A549 treated with Hydrocortisone at 1 μM for 4 hours (cell line): ENCODE measurements at places on chromosomes 7 and 10. TPM values are rescaled to one million over a fixed set of nuclear protein-coding genes. Genes with fewer than 3 reads are reported as not detected.

The COL13A1 gene
- 0.14 to 0.30 TPM (median 0.25 TPM) in 5 replicates for total RNA-seq

The NOLC1 gene
- 147 to 186 TPM (median 162 TPM) in 5 replicates for total RNA-seq

The OR6V1 gene
- total RNA-seq, result not detected in 5 replicates

The AKR1C1 gene
- total RNA-seq, result 433 to 601 TPM (median 576 TPM) in 5 replicates

The LRRTM3 gene
- total RNA-seq, result not detected in 5 replicates

The TRIL gene
- total RNA-seq, result not detected in 5 replicates

The PPP1R3A gene
- not detected in 5 replicates for total RNA-seq

The ASZ1 gene
- not detected in 5 replicates for total RNA-seq

The ECHDC3 gene
- 8.9 to 10.9 TPM (median 10.2 TPM) in 5 replicates for total RNA-seq

The TMEM236 gene
- total RNA-seq, result 0.03 to 0.06 TPM (median 0.05 TPM) in 5 replicates

The PTF1A gene
- not detected in 5 replicates for total RNA-seq

The NKX2-3 gene
- 0.05 TPM in 1 of 5 replicates, not detected in the others for total RNA-seq

The CLDN4 gene
- 3.7 to 5.3 TPM (median 4.3 TPM) in 5 replicates for total RNA-seq

The PNLIPRP2 gene
- 0.07 to 0.30 TPM (median 0.09 TPM) in 4 of 5 replicates, not detected in the other for total RNA-seq

The ADGRA1 gene
- 0.15 to 0.34 TPM (median 0.23 TPM) in 5 replicates for total RNA-seq

The TRPV6 gene
- not detected in 5 replicates for total RNA-seq

The PTPN20 gene
- 2.9 to 5.1 TPM (median 4.1 TPM) in 5 replicates for total RNA-seq

The CPA1 gene
- total RNA-seq, result not detected in 5 replicates

The ZNF487 gene
- 4.5 to 7.2 TPM (median 6.3 TPM) in 5 replicates for total RNA-seq

The PRKG1 gene
- total RNA-seq, result 0.01 to 0.02 TPM in 2 of 5 replicates, not detected in the others

The CALCR gene
- total RNA-seq, result not detected in 5 replicates

The ATOH7 gene
- 0.10 to 0.27 TPM (median 0.22 TPM) in 5 replicates for total RNA-seq

The VENTX gene
- total RNA-seq, result not detected in 5 replicates

The SEMA3E gene
- total RNA-seq, result 1.4 to 2.7 TPM (median 2.3 TPM) in 5 replicates

The APBB1IP gene
- total RNA-seq, result 5.1 to 6.4 TPM (median 5.9 TPM) in 5 replicates

The TMEM196 gene
- total RNA-seq, result not detected in 5 replicates

The TDRD1 gene
- not detected in 5 replicates for total RNA-seq

The AGR2 gene
- 97.1 to 153 TPM (median 143 TPM) in 5 replicates for total RNA-seq

The LBX1 gene
- total RNA-seq, result not detected in 5 replicates

The SPACDR gene
- 0.53 to 1.3 TPM (median 0.88 TPM) in 5 replicates for total RNA-seq

The PNLIP gene
- total RNA-seq, result 0.07 to 0.09 TPM in 2 of 5 replicates, not detected in the others

The GATAD1 gene
- 17.3 to 20.4 TPM (median 18.3 TPM) in 5 replicates for total RNA-seq

The SLC29A4 gene
- 11.7 to 15.2 TPM (median 13.4 TPM) in 5 replicates for total RNA-seq

The SPDYE3 gene
- not detected in 5 replicates for total RNA-seq

The VPS37D gene
- 3.1 to 5.7 TPM (median 4.8 TPM) in 5 replicates for total RNA-seq

The PLAC9 gene
- 0.30 TPM in 1 of 5 replicates, not detected in the others for total RNA-seq

The CYP3A4 gene
- 0.07 to 0.15 TPM in 2 of 5 replicates, not detected in the others for total RNA-seq

The IDI2 gene
- 0.06 TPM in 1 of 5 replicates, not detected in the others for total RNA-seq

The C7orf57 gene
- 0.12 to 0.31 TPM (median 0.26 TPM) in 5 replicates for total RNA-seq

The UNCX gene
- total RNA-seq, result 0.05 to 0.08 TPM (median 0.07 TPM) in 3 of 5 replicates, not detected in the others

The UPK3BL2 gene
- 1.3 to 3.2 TPM (median 2.4 TPM) in 5 replicates for total RNA-seq

The DPYSL4 gene
- 16.8 to 20.1 TPM (median 19.7 TPM) in 5 replicates for total RNA-seq

The GIMAP4 gene
- total RNA-seq, result not detected in 5 replicates

The TLX1 gene
- total RNA-seq, result not detected in 5 replicates

The GPR85 gene
- total RNA-seq, result not detected in 5 replicates

The TRIM73 gene
- 1.2 to 2.1 TPM (median 1.8 TPM) in 5 replicates for total RNA-seq

The SPDYE16 gene
- total RNA-seq, result not detected in 5 replicates

The HMX2 gene
- 0.10 to 0.15 TPM (median 0.12 TPM) in 4 of 5 replicates, not detected in the other for total RNA-seq
